ENCODE measurements at places on chromosomes 12 and 14.

GRCh38 chr14:65238456-65238855 lies 136.1 kb upstream of the MAX start:
- DNase-seq = peak; percentile 95

DNA sequence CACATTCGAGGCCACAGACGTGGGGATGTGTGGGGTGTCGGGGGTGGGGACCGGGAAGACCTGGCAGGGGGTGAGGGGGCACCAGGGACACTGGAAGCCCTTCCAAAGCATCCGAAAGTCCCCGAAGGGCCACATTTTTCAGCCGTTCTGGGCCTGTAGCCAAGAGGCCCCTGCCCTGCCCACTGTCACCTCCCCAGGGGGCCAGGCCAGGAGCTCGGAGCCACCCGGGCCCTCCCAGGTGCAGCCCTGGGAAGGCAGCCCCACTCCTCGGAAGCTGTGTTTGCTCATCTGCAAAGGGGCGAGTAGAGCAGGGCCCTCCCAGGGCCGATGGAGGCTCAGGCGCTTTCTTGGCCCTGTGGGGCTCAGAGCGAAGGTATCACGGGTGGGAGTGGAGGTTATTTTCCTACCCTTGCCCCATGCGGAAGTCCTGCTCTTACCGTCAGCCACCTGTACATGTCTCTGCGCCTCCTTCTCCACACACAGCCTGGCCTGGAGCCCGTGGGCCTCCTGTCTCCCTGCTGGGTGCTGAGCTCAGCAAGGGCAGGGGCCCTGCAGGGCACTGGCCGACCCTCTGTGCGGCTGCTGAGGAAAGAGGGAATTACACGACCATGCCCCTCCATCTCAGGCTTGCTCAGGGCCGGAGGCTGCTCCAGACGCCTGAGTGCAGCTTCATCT lies 27.2 kb downstream of the NOC4L start:
- DNase-seq = no peak

DNA sequence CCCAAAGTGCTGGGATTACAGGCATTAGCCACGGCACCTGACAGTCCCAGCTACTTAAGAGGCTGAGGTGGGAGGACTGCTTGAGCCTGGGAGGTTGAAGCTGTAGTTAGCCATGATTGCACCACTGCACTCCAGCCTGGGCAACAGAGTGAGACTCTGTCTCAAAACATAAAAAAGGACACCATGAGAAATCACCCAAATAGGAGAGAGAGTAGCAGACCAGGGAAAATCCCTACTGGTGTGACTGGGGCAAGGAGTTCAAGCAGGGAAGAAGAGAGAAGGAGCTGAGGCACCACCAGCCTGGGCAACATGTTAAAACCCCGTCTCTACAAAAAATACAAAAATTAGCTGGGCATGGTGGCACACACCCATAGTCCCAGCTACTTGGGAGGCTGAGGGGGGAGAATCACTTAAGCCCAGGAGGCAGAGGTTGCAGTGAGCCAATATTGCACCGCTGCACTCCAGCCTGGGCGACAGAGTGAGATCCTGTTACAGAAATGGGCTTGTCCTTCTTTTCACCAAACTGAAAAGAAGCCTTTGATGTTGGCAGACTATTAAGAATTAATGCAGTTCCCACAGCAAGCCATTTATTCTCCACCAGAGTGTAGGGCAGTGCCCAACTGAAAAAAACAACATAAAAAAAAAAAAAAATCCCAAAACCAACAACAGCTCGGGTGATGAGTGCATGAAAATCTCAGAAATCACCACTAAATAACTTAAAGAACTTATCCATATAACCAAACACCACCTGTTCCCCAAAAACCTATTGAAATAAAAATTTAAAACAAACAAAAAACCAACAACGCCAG lies 4.5 kb upstream of the SRSF9 start:
- DNase-seq = no peak

DNA sequence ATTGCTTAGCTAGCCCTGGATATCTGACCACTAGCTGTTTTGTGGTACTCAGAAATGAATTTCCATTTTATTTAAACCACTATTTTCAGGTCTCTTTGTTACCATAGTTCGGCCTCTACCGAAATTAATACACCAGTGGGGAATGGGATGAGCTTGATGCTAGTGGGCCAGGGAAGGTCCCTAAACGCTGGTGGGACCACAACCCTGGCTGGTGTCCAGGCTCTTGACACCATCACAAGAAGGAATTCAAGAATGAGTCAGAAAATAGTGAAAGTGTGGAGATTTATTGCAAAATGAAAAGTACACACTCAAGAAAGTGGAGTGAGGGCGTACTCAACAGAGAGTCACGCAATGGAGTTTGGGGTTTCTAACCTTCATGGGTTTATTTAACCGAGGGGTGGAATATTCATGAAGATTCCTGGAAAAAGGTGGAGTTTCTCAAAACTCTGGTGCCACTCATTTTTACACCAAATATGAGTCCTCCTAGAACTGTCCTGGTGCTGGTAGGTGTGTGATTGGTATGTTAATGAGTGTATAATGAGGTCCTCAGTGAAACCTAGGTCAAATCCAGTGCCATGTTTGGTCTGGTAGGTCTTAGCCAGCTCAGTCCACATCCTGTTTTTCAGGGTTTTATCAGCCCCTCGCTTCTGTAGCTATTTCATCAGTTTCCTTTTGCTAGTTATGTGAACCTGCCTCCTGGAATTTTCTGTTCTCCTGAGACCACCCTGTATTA lies 38.9 kb upstream of the LRP6 start:
- no peak for DNase-seq

GRCh38 chr14:50260511-50260910 lies 29.1 kb upstream of the SOS2 start:
- peak; percentile 58 for DNase-seq

Data from fibroblast of mammary gland (primary cell).